ENCODE measurements at places on chromosomes 13 and 19.
A peak's percentile ranks its signal among the peaks of the same experiment; 100 is the strongest.

- DNase-seq, result no peak
Observed at GRCh38 chr13:79385694-79386093, 20.4 kb downstream of the RBM26 start.

DNA sequence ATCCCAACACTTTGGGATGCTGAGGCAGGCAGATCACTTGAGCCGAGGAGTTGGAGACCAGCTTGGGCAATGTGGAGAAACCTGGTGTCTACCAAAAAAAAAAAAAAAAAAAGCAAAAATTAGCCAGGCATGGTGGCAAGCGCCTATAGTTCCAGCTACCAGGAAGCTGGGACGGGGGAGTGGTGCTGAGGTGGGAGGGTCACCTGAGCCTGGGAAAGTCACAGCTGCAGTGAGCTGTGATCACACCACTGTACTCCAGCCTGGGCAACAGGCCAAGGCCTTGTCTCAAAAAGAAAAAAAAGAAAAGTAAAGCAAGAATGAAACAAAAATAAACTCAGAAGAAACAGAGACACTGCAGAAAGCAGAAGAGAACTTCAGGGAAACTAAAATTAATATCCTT is 31.6 kb downstream of the MTRF1 start:
- DNase-seq, result no peak

GRCh38 chr19:55635334-55635717 is 5.5 kb upstream of the ZNF580 start:
- DNase-seq, result no peak

GRCh38 chr19:6236310-6237291 is 43.2 kb downstream of the MLLT1 start:
- no peak for DNase-seq

DNA sequence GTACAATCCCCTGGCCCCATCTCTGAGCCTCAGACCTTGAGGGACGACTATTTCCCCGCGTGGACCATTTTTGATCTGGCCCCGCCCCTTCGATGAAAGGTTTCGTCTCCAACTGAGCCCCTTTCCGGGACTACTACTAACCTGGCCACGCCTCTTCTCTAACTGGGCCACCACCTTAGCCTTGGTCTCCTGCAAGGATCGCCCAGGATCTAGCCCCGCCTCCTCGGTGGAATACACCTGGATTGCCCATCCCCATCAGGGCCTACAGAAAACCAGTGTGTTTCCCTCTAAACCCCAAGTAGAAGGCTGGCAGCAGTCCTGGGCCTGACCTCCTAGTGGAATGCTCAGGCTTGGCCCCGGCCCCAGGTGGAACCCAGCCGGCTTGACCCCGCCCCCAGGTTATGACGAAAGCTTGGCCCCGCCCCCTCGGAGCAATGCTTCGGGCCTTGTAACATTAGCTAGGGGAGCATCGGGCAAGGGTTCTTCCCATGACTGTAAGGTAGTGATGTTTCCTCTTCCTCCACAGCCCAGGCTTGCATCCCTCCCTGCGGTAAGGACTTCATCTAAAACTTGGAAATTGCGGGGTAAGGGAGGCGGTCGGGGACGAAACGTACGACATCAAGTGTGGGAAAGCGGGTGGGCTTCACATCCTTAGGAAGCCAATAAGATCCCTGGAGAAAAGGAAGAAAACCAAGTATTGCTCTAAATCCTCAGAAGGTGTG is 9.1 kb downstream of the SPACA6 start:
- peak; percentile 33 for DNase-seq

DNA sequence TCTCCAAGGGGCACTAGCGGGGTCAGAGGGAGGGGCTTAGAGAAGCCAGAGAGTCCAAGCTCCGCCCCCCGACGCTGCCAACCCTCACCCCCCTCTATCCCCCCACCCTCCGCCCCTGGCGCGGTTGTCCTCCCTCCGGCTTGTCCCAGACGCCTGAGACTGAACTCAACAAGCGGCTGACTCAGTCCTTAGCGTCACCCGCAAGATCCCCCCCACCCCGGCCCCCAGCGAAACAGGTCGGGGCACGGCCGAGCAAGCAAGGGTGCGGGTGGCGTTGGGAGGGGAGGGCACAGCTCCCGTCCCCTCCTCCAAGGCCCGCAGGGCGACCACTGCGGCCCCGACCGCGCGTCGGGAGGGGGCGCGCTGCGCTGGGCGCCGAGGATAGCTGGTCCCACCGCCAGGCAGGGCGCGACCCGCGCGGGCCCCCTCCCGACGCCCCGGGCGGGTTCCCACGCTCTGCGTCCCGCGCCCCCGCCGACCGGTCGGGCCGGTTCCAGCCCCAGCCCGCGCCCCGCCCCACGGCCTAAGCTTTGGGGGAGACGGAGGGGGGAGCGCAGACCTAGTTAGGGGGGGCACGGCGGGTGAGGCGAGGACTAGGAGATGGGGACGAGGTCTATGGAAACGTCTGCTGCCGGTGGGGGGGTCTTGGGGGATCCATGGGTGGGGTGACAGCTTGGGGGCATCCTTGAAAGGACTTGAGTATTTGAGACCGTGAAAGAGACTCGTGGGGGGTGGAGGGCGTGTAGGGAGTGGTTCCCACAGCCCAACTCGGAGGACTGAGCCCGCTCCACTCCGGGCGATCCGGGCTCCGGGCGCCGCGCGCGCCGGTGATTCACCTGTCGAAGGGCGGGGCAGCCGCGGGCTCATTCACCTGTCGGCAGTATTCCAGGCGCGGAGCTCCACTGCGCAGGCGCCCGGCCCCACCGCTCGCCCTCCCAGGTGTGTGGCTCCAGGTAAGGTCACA is 5.1 kb downstream of the NOTCH3 start:
- DNase-seq, result no peak

GRCh38 chr13:61486496-61486895 is 70.8 kb upstream of the PCDH20 start:
- DNase-seq, result no peak

DNA sequence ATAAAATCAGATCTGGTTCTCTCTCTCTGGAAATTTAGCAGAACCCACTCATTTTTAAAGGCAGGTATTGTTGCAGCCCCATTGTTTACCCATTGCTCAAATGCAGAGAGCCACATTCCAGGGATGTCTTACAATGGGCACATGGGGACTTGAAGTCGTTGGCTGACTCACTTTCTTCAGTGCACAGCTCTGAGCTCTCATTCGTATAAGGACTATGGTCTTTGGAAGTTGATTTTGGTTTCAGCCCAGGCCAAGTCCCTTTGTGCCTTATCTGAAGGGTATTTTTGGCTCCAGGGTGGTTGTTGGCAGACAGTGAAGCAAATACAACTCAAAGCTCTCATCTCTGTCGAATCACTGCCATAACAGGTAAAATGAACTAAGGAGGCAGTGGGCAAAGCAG is 47.3 kb upstream of the CLDN10 start:
- DNase-seq, result no peak

DNA sequence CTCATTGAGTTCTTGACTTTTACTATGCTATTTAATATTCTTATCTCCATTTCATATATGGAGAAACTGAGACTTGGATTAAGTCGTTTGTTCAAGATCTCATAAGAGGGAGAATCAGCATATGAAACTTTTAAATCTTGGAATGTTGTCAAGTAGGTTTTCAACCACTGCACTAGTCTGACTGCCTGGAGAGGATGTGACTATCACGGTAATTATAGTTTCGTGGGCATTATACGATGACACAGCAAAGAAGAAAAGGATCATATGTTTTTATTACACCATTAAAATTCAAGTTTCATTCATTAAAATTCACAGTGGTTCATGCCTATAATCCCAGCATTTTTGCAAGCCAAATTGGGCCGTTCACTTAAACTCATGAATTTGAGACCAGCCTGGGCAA is 555.2 kb downstream of the SLITRK1 start:
- DNase-seq, result no peak

DNA sequence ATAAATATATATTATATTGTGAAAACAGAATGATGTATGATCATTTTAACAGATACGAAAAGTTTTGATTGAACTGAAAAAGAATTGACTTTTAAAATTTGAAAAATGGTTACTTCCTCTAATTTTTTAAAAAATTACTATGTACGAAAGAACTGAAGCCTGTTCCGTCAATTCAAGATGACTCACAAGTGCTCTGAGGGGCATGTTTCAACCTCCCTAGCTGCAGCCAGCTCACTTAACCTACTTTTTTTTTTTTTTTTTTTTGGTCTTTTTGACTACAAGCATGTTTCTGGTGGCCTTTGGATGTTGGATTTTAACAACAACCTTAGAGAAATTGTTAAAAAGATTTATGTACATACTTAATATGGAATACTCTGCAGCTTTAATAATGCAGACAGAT is 1139.3 kb downstream of the DIAPH3 start:
- DNase-seq, result no peak

DNA sequence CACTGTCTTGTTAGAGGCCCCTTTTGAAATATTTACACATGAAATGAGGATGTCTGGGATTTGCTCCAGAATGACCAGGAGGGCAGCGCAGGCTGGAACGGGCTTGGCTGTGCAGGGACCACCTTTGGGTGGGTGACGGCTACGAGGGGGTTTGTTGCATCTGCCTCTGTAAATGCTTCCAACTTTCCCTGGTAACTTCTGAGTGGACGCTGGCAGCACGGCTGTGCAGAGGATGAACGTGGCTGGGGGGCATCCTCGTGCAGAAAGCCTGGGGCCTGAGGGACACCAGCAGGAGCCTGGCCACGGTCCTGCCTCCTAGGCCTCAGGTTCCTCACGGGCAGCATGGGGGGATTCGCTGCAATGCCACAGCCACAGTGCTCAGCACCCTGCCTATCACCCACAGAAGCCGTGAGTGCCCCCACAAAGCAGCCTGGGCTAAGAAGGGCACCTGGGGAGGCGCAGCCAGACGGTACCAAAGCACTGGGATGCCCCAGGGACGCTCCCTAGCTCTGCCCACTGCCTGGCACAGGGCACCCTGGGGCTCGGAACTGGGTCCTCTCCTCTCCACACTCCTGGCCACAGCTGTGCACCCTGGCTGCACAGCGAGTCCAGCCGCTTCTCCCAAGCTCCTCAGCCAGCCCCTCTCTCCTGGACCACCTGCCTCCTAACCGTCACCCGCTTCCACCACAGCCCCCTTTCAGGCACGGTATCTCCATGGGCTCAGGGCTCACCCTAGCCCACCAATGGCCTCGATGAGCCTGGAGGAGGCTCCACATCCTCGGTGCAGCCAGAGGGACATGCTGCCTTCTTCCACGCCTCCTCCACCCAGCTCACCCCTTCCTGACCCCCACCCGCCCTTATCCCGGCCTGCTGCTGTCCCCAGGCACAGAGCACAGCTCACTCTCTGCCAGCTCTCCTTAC is 44.5 kb downstream of the MLLT1 start:
- no peak for DNase-seq

DNA sequence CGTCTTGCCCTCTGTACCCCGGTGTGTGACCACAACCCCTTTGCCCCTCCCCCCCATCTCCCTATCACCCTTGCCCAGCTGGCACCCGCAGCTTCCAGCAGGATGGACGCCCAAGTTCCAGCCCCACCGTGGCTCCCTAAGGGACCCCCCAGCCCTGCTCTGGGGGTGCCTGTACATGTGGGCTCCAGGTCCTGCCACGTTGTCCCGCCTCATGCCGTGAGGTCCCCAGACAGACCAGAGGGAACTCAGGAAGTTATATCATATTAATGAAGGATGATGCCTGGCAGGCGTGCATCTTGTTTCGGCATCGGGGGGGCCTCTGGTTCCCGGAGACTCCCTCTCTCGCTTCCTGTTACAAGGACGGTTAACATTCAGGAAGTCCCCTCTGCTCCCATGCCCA is 1.6 kb upstream of the PTGIR start:
- DNase-seq, result no peak

Measured in effector CD8-positive, alpha-beta T cell (primary cell).